ENCODE measurements at places on chromosomes 13 and 19.

DNA sequence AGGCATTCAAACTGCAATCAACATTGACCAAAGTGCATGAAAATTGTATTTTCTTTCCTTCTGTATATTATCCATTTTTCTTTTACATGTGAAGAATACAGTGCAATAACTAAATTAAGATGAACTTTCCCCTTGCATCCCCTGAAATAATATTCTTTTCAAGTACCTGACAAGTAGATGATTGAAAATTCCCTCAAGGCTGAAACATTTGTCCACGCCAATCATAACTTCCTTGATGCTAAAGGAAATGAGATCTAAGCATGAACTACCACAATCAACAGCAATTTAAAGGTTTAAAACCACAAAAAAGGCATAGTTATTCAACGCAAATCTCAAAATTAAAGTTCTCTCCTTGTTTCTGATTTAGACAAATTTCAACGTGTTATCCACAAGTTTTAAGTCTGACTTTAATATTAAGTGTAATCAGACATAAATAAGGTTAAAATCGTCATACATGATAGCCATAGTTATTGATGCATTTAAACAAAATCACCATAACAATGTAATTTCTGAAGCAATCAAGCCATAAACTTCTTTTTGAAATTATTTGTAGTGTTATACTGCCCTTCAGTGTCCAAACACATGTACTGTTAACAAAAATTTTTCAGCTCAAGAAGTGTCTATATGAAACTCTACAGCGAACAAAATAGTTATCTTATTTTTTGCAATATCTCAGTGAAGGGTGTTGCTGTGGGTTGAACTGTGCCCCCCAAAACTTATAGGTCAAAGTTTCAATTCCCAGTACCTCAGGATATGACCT is 169.5 kb downstream of the DCLK1 start:
- DNase-seq = no peak

- DNase-seq = no peak
These were observed 943 bp downstream of the ZNF302 start for GRCh38 chr19:34678421-34678820.

- DNase-seq = no peak
These were observed 8.1 kb downstream of the MRPL4 start for GRCh38 chr19:10260141-10260584.

DNA sequence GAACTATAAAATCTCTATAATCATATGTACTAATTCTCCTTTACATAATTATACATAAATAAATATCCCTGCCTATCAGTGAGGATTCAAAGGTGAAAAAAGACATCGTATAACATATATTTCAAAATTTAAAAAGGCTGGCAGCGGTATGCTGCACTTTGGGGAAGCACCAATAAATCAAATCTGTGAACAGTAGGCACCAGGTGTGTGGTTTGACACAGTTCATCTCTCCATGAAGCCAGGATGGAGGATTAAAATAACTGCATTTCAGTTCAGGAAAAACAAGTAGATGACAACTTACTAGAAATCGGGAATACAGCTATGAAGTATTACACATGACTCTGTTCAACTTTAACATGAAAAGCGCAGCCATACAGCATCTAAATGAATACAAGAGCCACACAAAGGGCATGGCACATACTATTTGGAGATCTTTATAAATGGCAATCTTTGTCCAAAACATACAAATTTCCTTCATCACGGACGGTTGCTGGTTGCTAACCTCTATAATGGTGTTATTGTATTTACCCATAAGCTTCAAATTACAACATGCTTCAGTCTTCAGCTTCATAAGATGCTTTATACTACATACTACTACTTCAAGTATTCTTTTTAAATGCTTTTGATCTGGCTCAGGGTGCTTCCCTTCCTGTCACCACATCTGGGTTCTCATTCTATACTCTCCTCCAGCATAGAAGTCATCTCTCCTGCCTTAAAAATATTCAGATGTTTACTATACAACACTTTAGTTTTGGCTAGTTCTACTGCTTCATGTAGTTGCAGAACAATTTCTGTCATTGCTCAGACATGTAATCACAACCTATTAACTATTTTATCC is 128.7 kb downstream of the KLF12 start:
- DNase-seq = no peak

- no peak for DNase-seq
These were observed 27.0 kb downstream of the ARID3A start for GRCh38 chr19:952680-953444.

DNA sequence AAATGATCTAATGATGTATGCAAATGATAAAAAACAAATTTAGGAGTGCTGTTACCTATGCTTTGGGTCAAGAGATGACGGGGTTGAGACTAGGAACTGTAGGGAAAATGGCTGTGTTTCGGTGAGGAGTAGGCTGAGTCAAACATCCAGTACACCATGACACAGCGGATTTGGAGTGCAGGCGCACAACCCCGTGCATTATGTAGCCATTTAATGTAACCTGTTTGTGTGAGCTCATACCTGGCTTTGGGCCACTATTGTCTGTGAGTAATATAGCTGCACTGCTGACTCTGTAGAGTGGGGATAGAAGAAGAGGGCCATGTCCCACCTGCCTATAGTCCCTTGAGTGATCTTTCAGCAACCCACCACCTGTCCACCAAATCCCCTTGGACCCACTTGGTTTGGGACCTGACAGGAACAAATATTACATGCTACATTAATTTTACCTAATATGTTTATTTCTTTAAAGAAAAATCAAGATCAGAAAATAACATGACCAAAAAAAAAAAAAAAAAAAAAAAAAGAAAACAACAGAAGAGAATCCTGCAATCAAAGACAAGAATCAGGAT is 95.5 kb upstream of the KLHL1 start:
- no peak for DNase-seq

DNA sequence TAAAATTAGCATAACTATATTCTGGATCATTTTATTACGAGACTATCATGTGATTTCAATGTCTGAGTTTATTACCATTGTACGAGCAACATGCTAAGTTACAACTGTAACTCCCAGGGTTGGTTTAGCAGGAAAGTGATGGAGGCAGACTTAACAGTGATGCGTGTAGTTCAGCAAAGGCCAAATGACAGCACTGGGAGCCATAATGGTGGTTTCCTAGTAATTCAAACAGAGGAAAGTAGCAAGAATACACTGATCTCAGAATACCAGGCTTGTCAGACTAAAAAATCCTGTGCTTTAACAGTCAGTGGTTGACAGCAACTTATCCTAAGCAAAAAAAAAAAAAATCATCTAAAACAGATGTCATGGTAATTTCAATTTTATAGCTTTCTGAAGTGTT is 229.6 kb downstream of the KLF12 start:
- no peak for DNase-seq
